ENCODE measurements at places on chromosomes 6 and 20.

DNA sequence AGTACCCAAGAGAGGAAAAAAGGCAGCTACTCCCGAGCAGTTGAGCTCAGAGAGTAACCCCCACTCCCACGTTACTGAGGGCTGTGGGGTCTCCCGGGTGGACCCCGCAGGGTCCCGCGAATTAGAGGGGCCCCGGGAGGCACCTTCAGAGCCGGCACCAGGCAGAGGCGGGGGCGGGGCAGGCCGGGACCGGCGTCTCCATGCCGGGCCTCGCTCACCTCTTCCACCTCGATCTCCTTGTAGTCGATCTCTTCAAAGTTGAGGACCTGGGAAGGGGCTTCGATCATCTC is 381 bp downstream of the MAP3K7 start:
- no peak for DNase-seq

DNA sequence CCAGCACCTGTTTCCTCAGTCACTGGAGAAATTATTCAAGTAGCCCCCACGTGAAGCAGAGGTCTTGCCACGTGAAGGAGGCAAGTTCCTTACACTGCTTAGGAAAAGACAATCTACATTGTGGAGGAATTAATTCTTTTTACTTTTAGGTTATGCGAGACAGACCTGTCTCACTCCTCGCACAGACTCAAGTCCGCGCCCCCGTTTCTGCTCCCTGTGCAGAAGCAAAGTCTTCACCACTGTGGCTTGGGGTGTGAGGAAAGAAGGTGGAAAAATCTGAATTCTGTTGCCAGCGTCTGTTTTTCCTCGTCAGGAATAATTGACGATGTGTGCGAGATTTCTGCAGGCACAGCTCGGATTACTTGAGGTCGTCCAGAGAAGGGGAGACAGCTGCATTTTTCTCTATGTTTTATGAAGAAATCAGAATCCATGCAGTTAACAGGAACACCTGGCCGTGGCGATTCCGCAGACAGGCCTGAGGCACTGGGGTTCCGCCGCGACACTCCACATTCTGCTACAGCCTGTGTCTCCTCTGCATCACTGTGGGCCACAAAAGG is 185.1 kb downstream of the SMOC2 start:
- DNase-seq: no peak

- no peak for DNase-seq
Measured at GRCh38 chr6:16493112-16493511, 254.7 kb downstream of the GMPR start.

DNA sequence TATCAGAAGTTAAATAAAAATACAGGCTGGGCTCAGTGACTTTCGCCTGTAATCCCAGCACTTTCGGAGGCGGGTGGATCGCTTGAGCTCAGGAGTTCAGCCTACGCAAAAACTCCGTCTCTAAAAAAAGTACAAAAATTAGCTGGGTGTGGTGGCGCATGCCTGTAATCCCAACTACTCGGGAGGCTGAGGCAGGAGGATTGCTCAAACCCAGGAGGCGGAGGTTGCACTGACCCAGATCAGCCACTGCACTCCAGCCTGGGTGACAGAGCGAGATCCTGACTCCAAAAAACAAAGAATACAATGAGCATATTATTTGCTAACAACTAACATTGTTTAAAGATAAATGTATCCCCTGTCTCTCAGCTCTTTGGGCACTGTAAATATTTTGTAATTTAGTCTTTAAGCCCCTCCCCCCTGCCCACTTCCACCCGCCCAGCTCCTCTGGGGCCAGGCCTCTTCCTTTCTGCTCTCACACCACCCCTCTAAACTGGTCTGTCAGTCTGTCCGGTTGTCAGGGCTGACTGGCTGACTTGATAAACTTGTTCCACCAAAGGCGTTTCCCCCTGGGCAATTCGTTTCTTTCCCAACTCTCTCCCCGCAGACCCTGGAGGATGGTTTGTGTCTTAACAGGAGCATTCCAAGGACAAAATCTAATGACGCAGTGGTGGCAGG is 62.4 kb upstream of the QKI start:
- no peak for DNase-seq

DNA sequence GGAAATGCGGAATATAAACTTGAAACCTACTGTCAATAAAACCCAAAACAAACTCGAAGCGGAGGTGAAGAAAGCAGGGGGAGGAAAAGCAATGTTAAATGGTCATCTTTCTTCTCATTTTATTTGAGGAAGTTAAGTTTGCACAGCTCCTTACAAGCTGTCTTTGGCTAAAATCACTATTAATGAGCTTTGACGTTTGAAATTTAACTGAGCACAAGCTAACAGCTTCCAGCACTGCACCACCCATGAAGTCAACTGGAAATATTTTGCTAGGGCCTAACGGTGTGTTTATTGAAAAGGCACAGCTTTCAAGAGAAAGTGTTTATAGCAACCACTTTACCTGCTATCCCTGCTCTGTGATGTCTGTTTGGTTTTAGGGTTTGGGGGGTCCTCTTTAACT is 103.8 kb downstream of the PKHD1 start:
- no peak for DNase-seq

DNA sequence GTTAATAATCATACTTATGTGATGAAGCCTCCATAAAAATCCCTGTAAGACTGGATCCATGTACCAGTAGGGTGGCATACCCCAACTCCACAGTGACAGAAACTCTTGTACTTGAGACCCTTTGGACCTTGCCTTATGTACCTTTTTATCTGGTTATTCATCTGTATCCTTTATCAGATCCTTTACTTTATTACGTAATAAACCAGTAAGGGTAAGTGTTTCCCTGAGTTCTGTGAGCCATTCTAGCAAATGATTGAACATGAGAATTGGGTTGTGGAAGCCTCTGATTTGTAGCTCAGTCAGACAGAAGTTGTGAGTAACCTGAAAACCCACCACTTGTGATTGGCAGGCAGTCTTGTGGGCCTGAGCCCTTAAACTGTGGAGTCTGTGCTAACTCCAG is 229.7 kb downstream of the FOXA2 start:
- DNase-seq: no peak

- no peak for DNase-seq
Measured at GRCh38 chr6:25297039-25297441, 17.9 kb downstream of the CARMIL1 start.

GRCh38 chr20:40582531-40582930 is 106.5 kb downstream of the MAFB start:
- DNase-seq: no peak

- no peak for DNase-seq
Measured at GRCh38 chr6:136657666-136658065, 107.4 kb upstream of the MAP7 start.

GRCh38 chr6:35561113-35561512 is 48.4 kb upstream of the TULP1 start:
- DNase-seq: no peak

Measured in stimulated activated CD8-positive, alpha-beta memory T cell treated with anti-CD3 and anti-CD28 coated beads, Interleukin-4, amount 100 ng/mL, for 1 hour (primary cell).